GM10248 (cell line): ENCODE measurements at places on chromosomes 3 and 15.

GRCh38 chr3:8607234-8608040 lies 37.2 kb downstream of the SSUH2 start:
- DNase-seq: no peak

GRCh38 chr3:10157031-10157430 lies 7.7 kb upstream of the IRAK2 start:
- no peak for DNase-seq

- DNase-seq: peak; percentile 11
Measured at GRCh38 chr3:117355566-117355965, 646.0 kb downstream of the TUSC7 start.

DNA sequence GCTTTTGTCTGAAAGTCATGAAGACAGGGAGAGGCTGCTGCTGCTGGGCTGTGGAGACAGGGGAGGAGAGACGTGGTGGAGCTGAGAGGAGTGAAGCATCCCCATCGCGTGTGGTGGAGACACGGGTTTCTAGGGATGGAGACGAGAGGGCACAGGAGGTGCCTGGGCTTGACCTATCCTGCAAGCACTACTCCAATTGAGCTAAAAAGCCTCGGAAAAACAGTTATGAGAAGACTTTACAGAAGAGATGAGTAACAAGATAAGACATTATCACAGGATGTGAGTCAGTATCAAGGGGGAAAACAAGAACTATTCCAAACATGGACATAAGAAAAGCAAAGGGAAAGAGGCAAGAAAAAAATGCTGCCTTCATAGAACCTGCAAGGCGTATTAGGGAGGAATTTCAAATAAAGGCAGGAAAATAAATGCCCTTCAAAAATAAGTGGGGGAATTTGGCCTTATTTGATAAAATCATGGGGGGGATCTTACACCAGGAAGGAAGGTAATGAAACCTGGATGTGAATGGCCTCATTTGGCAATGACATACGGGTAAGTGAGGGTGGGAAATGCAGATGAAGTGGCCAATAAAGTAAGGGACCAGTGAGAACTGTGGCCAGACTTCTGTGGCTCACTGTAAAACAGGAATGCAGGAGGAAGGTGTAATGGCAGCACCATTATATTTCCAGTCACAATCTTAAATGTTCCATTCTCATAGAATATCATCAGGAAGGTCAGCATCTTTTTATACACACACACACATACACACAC lies 97.9 kb downstream of the PLD1 start:
- no peak for DNase-seq

DNA sequence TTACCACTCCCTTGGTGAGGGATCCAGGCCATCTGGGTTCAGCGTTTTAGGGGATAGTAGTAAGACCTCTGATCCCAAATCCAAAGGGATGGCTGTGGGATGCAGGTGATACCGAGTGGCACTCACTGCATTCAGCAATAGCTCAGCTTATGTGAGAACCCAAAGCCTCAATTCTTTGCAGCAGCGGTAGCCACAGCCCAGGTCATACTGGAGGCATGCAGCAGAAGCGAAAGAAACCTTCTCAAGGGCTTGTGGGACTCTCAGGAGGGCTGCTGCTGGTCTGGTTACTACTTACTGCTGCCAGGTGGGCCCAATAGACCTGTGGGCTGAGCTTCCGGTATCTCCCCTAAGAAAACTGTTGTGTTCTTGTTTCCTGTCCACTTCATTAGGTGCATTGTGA lies 38.0 kb downstream of the CHCHD6 start:
- DNase-seq: no peak

DNA sequence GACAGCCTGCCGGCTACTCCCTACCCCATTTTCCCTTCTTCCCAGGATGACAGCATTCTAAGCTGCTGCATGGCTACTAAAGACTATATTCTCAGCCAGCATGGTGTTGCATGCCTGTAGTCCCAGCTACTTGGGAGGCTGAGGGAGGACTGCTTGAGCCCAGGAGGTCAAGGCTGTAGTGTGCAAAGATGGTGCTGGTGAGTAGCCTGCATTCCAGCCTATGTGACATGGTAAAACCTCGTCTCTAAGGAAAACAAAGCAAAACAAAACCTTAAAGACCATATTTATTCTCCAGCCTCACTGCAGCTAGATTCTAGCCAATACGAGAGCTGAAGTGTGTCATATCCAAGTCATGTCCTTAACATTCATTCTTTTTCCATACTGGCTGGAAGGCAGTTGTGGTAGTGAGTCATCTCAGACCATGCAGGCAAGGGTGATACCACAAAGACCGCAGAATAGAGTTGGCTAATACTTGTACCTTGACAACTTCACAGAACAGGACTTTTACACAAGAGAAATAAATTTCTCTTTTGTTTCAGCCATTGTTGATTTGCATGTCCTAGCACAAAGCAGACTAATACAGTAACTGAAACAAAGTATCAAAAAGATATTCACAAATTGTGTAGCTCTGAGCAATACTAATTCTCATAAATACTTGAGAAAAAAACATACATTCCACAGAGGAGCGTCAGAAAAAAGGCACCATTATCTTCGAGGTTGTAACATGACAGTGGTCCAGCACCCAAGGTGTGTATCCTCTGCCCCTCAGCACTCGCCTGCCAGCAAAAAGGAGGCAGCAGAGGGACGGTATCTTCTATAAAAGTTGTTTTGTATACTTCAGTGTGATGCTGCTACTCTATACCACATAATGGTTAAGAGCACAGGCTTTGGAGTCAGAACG lies 14.8 kb downstream of the PBRM1 start:
- peak; percentile 35 for DNase-seq

DNA sequence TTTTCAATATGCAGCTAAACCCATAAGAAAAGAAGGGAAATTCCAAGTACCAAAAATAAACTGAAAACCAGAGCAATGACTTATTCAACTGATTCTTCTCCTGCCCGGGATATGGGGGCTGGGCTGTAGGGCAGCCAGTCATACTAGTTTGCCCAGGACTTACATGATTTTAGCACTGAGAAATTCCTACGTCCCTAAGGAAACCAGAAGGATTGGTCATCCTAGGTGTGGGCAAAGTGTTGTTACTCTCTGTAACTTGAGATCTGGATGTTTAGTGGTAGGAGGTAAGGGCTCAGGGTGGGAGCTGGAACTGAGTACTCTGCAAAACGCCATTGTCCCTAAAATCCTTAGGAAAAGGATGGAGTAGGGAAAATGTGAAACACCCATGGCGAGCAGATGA lies 1.2 kb upstream of the DAZL start:
- no peak for DNase-seq

- peak; percentile 43 for DNase-seq
Measured at GRCh38 chr3:49295489-49296058, 18.5 kb upstream of the C3orf62 start.

GRCh38 chr3:133256787-133257483 lies 142.9 kb upstream of the BFSP2 start:
- peak; percentile 18 for DNase-seq

DNA sequence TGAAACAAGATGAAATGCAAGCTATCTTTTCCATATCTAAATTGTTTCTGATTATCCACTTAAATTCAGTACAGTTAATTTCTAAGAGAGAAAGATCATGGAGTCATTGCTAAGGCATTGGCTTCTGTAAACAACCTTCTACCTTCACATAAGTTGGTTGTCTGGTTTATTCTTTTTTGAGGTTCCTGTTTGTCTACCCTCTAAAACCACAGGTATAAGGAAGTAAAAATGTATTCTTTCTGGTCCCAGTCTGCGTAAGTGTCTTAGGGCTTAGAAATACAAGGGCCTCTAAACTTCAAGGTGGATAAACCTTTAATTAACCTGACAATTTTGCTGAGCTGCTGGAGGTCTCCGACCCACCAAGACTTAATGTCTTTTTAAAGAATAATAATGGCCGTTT lies 3.6 kb upstream of the ATOSA start:
- peak; percentile 33 for DNase-seq

GRCh38 chr3:180633722-180634121 lies 31.8 kb downstream of the TTC14 start:
- no peak for DNase-seq

DNA sequence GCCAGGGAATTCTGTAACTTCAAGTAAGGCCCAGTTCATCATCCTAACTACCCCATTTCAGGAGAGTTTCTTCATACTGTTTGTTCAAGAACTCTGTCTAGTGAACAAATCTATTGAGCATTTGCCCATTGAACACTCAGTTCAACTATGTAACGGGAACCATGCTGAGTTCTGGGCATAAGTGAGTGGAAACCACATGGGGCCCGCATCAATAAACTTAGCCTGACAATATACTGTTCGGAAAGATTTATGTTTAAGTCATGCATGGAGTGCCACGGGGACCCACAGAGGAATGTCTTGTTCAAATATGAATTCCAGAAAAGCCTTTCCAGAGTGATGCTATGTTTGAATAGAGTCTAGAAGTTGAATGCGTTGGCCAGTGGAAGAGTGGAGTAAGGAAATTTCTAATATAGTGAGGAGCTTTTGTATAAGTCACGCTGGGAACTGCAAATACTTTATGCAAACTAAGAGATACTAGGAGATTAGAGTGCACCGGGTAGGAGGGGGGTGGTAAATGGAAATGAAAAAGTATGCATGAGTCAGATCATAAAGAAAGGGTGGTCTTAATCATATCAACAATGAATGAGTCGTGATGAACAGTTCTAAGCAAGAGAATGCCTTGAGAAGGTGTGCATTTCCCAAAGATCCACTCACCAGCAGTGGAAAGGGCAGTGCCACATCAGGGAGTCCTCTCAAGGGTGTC lies 279.8 kb downstream of the VPS13C start:
- no peak for DNase-seq

DNA sequence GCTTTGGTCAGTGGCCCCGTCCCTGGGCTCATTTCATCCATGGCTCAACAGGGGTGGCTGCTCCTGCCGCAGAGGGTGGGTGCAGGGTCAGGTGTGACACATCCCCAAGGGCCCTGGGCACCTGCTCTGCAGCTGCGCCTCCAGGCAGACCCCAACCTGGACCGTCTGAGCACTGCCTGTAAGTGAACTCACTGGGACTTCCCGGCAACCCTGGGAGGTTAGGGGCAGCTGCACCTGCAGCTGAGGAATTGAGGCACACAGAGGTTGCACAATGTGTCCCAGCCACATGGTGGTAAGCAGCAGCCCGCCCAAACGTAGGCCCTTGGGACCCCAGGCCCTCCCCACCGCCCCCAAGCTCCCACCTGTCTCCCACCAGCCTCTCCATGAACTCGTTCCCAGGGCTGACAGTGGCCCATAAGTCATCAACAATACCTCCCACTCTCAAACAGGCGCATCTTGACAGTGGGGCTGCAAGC lies 55.1 kb downstream of the PLXNA1 start:
- no peak for DNase-seq

DNA sequence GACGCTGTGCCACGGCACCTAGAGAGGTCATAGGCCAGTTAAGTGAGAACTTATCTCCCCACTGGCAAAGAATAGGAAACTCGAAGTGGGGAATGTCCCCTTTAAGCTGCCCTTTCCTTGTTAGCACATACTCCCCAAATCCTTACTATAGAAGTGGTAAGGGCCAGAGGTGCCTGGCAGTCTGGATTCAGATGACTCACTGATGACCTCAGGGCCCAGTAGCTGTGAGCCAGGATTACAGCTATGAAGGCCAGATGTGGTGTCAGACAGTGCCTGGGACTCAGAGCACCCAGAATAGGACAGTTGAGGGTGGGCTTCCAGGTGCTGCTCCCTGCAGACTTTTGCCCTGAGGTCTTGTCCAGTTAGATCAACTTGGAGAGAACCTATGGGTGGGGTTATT lies 37.7 kb downstream of the PDIA5 start:
- no peak for DNase-seq

DNA sequence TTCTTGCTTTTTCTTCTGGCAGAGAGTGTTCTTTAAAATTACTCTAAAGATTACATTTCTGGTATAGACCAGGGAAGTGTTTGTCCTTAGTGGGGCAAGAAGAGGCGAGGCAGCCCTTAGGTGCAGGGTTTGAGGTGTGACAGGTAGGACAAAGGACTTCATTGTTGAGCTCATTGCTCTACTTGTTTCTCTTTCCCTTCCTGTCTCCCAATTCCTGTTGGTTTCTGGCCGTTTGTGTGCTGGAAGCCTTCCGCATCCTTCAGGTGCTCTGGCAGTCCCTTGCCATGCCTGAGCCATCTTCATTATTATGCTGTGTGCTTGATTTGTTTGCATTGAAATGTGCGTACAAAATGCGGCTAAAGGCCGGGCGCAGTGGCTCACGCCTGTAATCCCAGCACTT lies 85.1 kb downstream of the CCK start:
- no peak for DNase-seq

DNA sequence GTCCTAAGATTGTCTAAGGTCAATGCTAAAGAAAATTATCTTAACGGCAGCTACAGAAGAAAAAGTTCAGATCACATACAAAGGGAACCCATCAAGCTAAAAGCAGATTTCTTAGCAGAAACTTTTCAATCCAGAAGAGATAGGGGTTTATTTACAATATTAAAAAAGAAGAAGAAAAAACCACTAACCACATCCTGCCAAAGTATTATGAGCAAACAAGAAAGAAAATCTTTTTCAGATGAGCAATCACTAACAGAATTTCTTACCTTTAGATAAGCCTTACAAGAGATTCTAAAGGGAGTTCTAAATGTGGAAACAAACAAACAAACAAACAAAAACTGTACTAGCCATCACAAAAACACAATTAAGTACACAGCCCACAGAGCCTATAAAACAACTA lies 1015.8 kb upstream of the EPHA6 start:
- no peak for DNase-seq

- no peak for DNase-seq
Measured at GRCh38 chr15:67511606-67512005, 9.3 kb upstream of the C15orf61 start.

GRCh38 chr15:70156671-70157271 lies 59.1 kb upstream of the TLE3 start:
- no peak for DNase-seq

GRCh38 chr3:172379372-172379771 lies 68.9 kb downstream of the GHSR start:
- DNase-seq: no peak

DNA sequence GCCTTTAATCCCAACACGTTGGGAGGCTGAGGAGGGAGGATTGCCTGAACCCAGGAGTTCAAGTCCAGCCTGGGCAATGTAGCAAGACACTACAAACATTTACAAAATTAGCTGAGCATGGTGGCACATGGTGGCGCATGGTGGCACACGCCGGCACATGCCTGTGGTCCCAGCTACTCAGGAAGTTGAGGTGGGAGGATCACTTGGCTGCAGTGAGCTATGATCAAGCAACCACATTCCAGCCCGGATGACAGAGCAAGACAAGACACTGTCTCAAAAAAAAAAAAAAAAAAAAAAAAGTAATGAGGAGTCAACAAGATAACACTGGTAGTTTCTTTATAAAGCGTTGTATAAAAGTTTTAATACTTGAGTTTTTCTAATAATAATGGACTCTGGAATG lies 10.1 kb downstream of the FEZF2 start:
- no peak for DNase-seq

- no peak for DNase-seq
Measured at GRCh38 chr15:90104551-90104950, 2.3 kb upstream of the IDH2 start.

DNA sequence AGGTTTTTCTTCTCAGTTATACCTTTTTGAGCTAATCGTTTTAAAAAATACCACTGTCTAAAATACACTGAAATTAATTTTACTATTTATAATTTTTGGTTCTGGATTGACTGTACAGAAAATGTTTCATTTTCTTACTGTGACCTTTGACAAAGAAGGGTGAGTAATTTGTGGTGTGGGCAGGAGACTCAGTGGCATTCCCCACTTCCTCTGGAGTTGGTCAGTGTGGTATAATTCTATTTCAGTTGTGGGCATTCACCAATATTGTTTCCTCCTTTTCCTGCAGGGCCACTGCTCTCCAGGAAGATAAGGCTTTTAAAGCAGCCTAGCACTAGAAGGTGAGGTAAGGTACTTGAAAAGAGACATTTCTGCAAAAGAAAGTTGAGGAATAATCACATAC lies 6.5 kb downstream of the DAG1 start:
- no peak for DNase-seq

GRCh38 chr15:39581242-39581792 lies 438 bp downstream of the THBS1 start:
- DNase-seq: no peak
